ENCODE measurements at places on chromosomes 13 and 19.
A peak's percentile ranks its signal among the peaks of the same experiment; 100 is the strongest.

DNA sequence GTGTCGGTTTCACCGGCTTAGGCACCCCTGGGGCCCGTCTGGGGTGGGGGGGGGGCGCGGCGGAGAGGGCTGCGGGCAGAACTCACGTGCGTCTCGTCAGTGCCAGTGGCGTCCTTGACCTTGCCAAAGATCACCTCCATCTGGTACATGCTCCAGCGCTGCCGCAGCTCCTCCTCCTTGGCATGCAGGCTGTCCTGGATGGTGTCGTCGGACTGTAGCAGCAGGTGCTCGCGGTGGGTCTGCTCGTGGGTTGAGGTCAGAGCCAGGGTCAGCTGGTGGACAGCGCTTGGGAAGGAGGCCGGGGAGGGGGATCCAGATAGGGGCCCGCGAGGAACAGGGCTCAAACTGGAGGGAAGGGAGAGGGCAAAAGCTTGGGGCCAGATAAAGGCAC is 4.7 kb upstream of the RGL3 start:
- DNase-seq: no peak

- DNase-seq: no peak
These were observed 26.8 kb downstream of the EPSTI1 start for GRCh38 chr13:42965281-42965680.

- no peak for DNase-seq
These were observed 30.8 kb downstream of the CCNE1 start for GRCh38 chr19:29842471-29843179.

- no peak for DNase-seq
These were observed 108.7 kb upstream of the UBL3 start for GRCh38 chr13:29959086-29959485.

- no peak for DNase-seq
These were observed 194.3 kb upstream of the SOX1 start for GRCh38 chr13:111872475-111873150.

DNA sequence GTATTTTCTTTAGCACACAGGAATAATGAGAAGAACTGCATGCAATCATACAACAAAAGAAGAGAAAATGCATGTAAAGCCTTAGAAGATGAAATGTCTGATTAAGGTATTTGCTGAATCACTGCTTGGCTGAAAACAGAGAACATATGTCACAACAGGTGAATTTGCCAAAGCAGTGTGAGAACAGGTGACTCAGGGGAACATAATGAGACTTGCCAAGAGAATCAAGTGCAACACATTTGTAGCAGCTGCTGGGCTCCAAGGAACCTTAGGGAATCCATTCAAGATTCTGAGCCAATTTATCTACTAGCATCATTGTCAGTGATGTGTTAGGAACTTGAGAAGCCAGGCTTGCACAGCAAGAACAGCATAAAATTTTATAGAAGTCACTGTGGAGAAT is 273.1 kb downstream of the PCDH20 start:
- DNase-seq: no peak

GRCh38 chr13:25391932-25392331 is 20.2 kb downstream of the ATP8A2 start:
- DNase-seq: no peak

GRCh38 chr19:44816301-44816700 is 7.4 kb downstream of the BCAM start:
- peak; percentile 72 for DNase-seq

GRCh38 chr13:75660694-75661093 is 24.6 kb downstream of the LMO7 start:
- no peak for DNase-seq

- no peak for DNase-seq
These were observed at the start of gene CTXN1 for GRCh38 chr19:7926021-7926726. CTXN1 (minus strand) TSS chr19:7926135; CDS start chr19:7925538, 597 bp downstream.

DNA sequence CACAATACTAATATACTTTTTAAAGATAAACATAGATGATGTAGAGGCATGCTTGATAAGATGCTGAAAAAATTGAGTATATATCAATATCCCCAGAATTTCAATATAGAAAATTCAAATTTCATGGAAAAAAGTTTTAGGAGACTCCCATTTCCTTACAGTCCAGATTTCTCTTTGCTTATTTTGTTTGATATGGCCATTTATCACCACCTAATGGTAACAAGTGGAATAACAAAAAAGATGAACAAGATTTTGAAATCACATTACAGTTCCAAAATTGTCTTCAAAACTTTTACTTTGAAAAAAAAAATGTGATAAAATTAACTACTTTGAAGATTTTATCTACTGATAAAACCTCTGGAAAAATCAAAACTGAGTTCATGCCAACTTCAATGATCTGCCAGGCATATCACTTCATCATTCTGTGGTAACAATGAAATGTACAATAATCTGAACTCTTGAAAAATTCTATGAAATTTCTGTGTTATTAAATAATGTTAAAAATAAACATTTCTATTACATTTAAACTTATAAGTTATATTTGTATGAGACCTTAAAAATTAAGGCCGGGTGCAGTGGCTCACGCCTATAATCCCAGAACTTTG is 17.5 kb downstream of the MIPEP start:
- no peak for DNase-seq

- no peak for DNase-seq
These were observed 25.7 kb upstream of the SLC7A1 start for GRCh38 chr13:29621051-29621800.

DNA sequence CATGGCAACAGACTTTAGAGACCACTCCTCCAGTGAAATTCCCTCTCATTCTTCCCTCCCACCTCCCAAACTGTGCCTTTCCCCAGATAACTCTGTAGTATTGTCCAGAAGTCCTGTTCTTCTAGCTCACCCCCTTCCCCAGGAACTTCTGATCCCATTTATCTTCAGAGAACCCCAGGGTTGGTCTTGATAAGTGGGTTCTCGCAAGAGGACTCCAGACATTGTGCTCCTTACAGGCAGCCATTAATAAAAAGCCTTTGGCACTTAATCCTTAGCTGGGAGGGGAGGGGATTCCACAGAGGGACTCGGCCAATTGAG is 1.9 kb downstream of the LTBP4 start:
- no peak for DNase-seq
